Activated CD4-positive, CD25-positive, alpha-beta regulatory T cell treated with anti-CD3 and anti-CD28 coated beads, Interleukin-2, amount 50 U/mL, for 72 hours (primary cell): ENCODE measurements at places on chromosomes 16 and 17.

DNA sequence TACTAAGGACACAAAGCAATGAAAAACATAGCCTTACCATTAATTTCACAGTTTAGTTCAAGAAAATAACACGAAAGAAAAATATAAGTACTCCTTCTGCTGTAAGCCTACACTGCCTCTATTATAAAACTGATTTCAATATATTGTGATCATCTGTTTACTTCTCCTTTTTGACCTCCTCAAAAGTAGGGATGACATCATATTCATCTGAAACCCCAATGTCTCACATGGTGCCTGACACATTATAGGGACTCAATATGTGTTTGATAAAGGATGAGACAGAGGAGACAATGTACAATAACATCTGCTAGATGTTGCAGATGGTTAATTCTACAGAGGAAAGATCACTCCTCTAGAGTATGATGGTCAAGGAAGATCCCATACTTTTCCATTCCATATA, 118.4 kb upstream of the NOG start:
- no peak for DNase-seq

DNA sequence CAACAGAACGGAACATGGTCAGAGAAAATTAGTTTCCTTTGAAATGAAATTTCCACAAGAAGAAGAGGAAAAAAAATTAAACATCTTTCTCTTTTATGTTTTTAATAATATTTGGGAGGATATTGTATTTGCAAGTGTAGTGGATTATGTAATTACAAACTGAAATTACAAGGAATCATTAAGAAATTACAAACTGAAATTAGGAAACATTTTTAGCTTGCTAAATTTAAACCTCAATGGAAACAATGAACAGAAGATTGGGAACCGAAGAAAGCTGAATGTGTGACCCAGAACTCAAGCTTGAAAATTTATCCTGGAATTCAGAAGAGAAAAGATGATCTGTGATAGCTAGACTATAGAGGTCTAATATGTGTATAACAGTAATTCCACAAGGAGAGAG, 4.4 kb upstream of the PIK3R5 start:
- no peak for DNase-seq

DNA sequence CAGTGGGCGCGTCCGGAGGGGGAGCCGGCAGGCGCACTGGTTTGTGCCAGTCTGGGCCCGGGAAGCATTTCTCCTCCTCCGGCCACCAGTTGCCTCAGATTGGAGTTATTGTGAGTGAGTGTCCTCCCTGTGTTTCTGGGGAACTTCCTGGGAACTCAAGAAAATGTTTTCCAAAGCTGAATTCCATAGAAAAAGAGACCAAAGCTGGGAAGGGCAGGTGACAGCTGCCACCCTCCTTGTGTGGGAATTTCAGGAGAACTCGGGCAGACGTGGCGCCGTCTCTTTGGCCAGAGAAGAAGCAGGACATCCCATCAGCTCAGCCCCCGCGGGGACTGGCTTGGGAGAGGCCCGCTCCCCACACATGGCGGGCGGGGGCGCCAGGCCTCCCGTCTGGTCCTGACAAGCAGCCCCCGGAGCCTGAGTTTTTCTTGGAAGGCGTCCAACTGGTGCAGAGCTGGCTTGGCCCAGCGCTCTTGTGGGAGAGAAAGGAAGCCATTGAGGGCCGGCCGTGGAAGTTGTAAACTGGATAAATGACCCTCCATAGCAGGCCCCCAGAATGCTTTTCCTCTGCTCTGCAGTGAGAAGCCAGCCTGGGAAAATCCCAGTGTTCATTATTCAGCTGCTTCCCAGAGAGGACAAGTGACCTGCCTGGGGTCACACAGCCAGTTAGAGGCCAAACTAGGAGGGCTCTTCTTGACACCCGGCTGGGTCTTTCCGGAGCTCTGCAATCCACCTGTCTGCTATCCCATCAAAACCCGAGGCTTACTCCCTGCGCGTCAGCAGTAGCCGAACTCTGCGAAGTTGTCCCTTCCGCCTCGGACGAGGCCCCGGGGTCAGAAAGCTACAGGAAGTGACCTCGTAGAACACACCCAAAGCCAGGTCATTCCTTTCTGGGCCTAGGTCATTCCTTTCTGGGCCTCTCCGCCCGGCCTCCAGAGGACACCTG, 39.2 kb upstream of the GSE1 start:
- no peak for DNase-seq

GRCh38 chr17:79341816-79342215, 267.2 kb downstream of the ENGASE start:
- DNase-seq: no peak

GRCh38 chr16:67082891-67083290, 26.9 kb upstream of the PHAF1 start:
- no peak for DNase-seq

DNA sequence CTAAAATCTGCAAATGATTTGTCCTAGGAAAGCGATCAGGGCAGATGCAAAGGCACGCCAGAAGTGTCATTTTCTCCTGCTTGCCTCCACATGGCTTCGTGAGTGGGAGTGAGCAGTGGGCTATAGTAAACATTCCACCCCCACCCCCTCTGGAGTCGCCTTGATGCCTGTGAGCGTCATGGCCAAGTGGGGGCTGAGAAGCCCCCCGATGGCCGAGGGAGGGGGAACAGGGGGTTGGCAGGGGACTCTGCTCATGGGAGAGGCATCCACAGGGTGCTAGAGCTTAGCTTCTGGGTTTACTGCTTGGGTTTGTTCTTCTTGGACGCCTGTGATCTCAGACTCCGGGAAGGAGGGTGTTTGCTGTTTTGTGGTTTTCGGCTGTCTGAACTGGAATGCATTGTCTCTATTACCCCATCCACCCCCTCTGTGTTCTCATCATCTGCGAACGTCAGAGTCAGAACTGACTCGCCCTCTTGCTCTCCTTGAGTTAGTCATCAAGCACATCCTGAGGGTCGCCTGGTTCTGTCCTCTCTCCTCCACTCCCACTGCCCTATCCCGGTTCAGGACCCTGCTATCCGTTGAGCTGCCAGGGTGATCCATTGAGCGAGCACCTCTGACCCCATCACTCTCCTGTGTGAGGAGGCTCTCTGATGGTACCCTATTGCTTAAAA, 15.4 kb downstream of the TNS4 start:
- DNase-seq: no peak

- no peak for DNase-seq
Observed at GRCh38 chr17:36474571-36474970, 11.9 kb upstream of the ZNHIT3 start.

GRCh38 chr16:19179546-19180490, 11.8 kb downstream of the SYT17 start:
- DNase-seq: peak; percentile 43

GRCh38 chr16:73878611-73879010, 418.0 kb upstream of the PSMD7 start:
- DNase-seq: no peak

- no peak for DNase-seq
Observed at GRCh38 chr16:13042291-13042685, 140.9 kb downstream of the SHISA9 start.

DNA sequence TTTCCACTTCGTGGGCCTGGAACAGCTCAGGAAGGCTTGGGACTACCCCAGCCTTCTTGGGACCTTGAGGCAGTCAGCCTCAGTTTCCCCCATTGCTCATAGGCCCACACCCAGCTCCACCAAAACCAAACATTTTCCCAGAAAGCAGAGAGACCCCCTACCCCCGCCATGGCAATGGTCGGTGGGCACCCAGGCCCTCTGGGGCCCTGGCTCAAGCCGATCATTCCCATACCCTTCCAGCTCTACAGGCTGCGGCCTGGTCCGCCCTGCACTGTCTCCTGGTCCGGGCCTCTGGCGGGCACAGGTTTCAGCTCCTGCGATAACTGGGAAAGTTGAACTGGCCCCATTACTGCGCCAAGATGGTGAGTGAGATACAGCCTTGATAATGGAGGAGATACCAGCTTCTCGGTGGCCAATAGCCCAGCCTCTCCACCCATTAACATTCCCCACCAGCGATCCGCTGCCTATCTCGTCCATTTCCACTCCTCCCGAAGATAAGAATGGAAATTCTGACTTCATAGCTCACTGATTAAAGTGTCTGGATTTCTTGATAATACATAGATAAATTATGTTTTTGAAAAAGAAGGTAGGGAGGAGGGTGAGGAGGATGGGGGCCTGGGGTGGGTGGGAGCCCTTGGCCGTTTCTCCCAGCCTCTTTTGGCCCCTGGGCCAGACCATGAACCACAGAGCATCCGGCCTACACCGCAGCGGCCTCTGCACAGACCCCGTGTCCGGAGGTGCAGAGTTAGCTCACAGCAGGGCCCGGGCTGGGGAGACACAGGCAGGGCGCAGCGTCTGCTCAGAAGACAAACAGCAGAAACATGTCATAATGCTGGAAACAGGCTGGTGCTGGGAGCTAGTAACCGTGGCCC, 11.6 kb downstream of the ZFPM1 start:
- no peak for DNase-seq

GRCh38 chr17:80445007-80445725, 30.2 kb downstream of the ENDOV start:
- DNase-seq: no peak

DNA sequence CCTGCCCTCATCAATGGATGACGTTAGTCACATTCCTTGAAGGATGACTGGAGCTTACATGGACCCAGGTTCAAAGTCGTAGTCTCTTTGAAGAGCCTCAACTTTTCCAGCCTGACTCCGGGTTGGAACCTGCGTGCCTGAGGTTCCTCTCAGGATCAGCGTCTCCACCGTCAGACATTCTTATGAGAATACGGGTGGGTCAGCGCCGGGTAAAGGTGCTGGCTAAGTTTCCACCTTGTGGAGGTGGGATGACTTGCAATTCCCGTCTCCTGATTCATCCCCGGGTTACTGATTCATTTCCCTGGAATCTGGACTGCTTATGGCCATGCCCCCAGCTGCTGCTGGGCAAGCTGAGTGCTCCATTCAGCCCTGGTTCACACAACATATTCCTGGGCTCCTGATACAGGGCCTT, 38.9 kb upstream of the CMIP start:
- no peak for DNase-seq

DNA sequence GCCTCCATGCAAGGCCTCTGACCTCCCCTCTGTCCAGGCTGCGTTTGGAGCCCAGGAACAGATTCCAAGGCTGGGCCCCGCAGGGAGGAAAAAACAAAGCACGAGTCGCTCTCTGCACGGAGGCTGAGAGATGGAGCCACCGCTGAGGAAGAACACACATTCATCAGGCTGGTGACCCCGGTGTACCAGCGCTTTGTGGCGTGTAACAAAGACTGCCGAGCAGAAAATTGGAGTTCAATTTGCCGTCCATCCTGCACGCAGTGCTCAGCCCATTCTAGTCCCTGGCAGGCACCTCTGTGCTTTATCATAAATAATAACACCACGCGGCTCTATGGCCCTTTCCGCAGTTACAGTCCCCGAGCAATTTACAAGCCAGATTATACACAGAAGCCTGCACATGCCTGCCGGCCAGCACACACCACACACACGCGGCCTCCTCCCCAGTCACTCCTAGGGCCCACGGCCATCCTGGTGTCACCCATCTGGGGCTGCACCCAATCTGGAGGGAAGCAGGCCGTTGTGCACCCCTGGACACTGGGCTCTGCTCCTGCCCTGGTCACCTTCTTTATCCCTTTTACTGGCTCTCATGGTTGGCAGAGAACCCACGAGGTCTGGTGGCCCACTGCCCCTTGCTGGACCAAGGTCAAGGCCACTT, 124.4 kb downstream of the SDK2 start:
- no peak for DNase-seq

- no peak for DNase-seq
Observed at GRCh38 chr16:1066584-1067172, 5.9 kb upstream of the SSTR5 start.

GRCh38 chr16:15548482-15548891, 94.5 kb downstream of the MARF1 start:
- DNase-seq: no peak

DNA sequence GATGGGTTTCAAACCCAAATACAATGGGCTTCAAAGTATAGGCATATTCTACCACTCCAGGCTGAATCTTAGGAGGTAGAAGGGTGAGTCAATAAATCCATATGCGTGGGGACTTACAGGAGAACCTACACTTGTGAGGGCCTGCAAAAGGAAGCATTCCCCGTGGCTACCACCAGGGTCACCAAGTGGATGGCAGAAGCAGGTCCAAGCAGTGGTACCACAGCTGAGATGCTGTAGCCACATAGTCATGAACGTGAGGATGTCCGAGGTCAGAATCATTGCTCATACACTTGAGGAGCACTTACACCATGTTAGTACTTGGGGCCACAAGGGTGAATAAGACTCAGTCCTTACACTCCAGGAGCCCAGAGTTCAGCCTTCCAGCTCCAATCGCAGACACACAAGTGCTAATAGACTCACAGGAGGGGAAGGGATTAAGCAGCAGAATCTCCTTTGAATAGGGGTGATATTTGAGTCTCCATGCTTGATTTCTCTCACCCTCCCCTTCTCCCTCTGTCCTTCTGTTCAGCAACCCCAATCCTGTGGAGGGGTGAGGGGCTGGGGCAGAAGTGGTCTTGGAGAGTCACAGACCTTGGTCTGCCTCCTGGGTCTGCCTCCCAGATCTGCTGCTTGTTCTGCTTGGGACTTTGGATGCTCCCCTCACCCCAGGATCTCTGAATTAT, 42.5 kb upstream of the ASIC2 start:
- no peak for DNase-seq

GRCh38 chr17:16496820-16497489, 5.0 kb upstream of the LRRC75A start:
- no peak for DNase-seq

DNA sequence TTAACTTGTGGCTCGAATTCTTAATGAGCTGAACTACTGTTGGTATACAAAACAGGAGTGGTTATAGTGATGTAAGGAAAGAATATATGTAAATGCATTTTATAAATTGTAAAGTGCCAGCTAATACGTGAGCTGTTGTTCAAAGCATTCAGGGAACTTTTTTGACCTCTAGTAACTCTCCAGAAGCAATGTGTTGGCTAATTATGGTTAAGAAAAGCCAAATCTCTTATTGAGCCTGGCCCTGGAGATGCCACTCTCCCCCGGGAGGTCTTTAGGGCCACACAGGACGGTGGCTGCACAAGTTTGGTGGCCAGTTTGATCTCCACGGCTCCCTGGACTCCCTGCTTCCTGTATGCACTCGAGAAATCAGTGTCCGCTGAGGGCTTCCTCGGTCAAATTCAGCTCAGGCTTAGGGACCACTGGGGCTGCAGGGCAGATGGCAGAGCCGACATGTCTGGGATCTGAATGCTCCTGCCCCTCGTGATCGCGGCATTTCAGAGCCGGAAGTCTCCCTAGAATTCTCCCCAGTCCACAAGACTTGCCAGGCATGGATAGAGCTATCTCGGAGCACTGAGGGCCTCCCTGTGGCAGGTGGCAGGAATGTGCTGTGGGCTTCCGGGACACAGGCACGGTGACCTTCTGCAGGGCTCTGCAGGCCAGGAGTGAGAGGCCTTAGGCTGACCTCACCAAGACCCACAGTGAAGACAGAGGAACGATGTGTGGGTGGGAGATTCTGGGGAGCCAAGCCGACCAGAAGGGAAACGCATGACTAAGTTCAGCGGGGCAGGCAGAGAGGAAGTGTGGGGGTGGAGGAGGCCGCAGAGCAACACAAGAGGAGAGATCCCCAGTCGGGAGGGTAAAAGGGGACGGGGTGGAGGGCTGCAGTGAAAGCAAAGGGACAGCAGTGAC, 18.6 kb upstream of the PITPNM3 start:
- no peak for DNase-seq

- no peak for DNase-seq
Observed at GRCh38 chr17:77898521-77899434, 59.7 kb upstream of the TNRC6C start.

GRCh38 chr17:55067697-55068439, 99.3 kb downstream of the STXBP4 start:
- no peak for DNase-seq

GRCh38 chr17:5950878-5951277, 119.3 kb upstream of the WSCD1 start:
- no peak for DNase-seq
